ENCODE measurements at places on chromosomes 3 and 15. TPM values are rescaled to one million over a fixed set of nuclear protein-coding genes. Genes with fewer than 3 reads are reported as not detected.

PCSK6 gene
- total RNA-seq, result 27.0 TPM

ITIH4 gene
- total RNA-seq, result 24.9 TPM

DNA sequence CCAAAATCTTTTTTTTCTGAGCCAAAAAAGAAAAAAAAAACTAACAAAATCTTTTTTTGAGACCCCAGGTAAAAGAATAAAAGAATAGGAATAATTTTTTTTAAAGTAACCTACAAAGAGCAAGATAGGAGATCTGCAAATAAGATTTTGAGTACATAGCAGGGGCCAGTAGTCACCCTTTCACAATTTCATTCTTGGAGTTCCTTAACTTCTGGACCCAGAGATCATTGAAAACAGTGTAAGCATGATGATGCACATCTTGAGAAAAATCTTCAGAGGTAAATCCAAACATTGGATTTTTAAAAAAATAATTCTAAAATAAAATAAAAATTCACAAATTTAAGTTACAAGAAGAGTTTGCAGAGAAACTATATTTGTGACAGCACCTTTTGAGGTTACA, 18.8 kb downstream of the TFRC start:
- H3K27ac ChIP-seq, result no peak overlapping the region
- H3K27me3 ChIP-seq, result no peaks in the 10 kb centered on the region
- H3K4me1 ChIP-seq, result no peaks in the 10 kb centered on the region
- DNase-seq, result no peak
- H3K36me3 ChIP-seq, result peaks cover 99% of the 10 kb centered on the region
- no peak overlapping the region for H3K4me3 ChIP-seq

SCAMP2 gene
- total RNA-seq, result 66.6 TPM

- H3K27ac ChIP-seq, result no peak overlapping the region
- no peaks in the 10 kb centered on the region for H3K27me3 ChIP-seq
- DNase-seq, result no peak
- H3K4me3 ChIP-seq, result no peak overlapping the region
These were observed 39.1 kb upstream of the OSBPL11 start for GRCh38 chr3:125634336-125634950.

GRCh38 chr3:99910752-99911290, 93.2 kb downstream of the CMSS1 start:
- H3K27ac ChIP-seq, result no peak overlapping the region
- no peak overlapping the region for H3K4me3 ChIP-seq
- no peaks in the 10 kb centered on the region for H3K36me3 ChIP-seq
- H3K4me1 ChIP-seq, result no peaks in the 10 kb centered on the region

DNA sequence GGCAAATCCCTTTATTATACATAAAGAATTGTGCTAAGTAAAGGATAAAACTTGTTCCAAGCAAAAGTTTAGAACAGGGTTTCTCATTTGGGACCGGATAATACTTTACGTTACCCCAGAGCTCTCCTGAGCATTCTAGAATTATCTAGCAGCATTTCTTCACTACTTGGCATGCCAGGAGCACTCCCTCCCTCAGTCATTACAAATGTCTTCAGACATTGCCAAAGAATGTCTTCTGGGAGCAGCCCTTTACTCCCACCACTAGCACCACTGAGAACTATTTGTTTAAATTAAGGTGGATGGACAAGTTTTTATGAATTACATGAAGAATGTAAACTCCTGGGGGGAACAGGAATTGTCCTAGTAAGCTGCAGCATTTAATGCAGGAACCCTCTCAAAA, 516.4 kb downstream of the GBE1 start:
- H3K27me3 ChIP-seq, result no peaks in the 10 kb centered on the region
- H3K27ac ChIP-seq, result no peak overlapping the region
- no peaks in the 10 kb centered on the region for H3K36me3 ChIP-seq
- H3K4me1 ChIP-seq, result no peaks in the 10 kb centered on the region
- no peak for DNase-seq

PPP1R14D gene
- not detected for total RNA-seq

DNA sequence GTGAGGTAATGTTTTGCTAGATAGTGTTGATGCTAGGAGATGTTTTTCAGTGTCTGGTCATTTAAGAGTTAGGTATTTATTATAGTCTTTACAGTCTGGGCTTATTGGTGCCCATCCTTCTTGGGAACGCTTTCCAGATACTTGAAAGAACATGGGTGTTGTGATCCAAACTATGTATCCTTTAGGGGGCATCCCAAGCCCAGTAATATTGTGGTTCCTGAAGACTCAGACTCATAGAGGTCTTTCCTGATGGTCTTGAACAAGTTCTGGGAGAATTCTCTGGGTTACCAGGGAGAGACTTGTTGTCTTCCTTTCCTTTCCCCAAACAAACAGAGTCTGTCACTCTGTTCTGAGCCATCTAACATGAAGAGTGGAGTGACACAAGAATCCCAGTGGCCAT, 99.7 kb upstream of the LRRC3B start:
- no peaks in the 10 kb centered on the region for H3K4me1 ChIP-seq
- no peak overlapping the region for H3K27ac ChIP-seq
- no peak overlapping the region for H3K4me3 ChIP-seq
- H3K27me3 ChIP-seq, result no peaks in the 10 kb centered on the region

DNA sequence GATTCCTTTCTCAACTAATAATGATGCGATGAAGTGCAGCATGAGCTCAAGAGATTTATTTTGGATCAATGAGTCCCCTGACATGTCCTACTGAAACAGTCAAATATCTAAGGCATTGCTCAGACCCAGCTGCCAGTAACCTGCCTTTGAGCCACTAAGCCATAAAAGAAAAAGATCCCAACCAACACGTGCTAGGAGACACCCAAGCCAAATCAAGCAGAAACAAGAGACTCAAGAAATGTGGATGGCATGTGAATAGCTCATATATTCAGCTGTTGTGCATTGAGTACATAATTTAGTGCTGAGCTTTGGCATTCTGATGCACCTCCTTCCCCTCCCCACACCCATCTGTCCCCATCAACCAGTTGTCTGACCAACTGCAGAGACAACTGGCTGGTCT, 29.2 kb downstream of the GJD2 start:
- H3K4me1 ChIP-seq, result no peaks in the 10 kb centered on the region
- H3K36me3 ChIP-seq, result no peaks in the 10 kb centered on the region
- H3K27ac ChIP-seq, result no peak overlapping the region
- H3K27me3 ChIP-seq, result no peaks in the 10 kb centered on the region
- H3K4me3 ChIP-seq, result no peak overlapping the region

DNA sequence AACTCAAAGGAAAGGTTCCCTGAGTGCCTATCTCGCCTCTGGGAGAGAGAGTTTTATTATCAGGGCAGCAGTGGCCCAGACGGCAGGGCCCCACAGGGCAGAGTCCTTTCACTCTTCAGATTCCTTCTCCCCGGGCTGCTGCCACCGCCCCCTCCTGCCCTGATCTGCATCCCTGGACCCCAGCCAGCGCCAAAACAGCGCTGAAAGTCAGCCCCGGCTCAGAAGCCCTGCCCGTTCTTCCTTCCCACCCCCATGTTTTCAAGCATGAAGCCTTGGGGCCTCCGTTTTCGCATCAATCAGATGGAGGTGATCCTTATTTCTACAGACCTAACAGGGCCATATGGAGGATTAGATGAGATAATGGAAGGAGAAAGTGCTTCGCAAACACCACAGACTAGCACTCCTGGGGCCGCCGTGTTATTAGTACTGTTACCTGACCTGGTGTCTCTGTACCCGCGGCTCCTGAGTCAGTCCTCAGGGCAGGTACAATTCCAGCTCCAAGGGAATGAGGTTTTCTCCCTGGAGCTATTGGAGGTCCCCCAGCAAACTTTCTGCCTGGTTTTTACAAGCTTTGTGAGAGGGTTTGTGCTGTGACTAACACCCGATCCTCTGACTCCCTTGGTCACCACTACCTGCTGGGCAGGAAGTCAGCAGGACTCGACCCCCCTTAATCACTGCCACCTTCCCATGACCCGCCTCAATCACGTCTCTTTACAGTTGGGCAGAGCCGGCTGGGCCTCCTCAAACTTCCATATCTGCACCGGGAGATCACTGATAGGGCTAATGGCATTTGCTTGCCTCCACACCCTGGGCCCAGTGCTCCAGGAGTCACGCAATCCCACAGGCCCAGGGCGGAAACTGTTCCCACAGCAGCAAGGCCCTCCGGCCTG, 39.5 kb upstream of the TSEN2 start:
- DNase-seq, result no peak
- H3K27ac ChIP-seq, result no peak overlapping the region
- H3K27me3 ChIP-seq, result no peaks in the 10 kb centered on the region
- H3K4me3 ChIP-seq, result no peak overlapping the region
- no peaks in the 10 kb centered on the region for H3K4me1 ChIP-seq

- peak; percentile 33 for DNase-seq
- H3K36me3 ChIP-seq, result no peaks in the 10 kb centered on the region
- peaks cover 10% of the 10 kb centered on the region for H3K4me1 ChIP-seq
These were observed 2.9 kb downstream of the GNAT1 start for GRCh38 chr3:50194128-50194902.

OR5K2 gene
- total RNA-seq, result not detected

DNA sequence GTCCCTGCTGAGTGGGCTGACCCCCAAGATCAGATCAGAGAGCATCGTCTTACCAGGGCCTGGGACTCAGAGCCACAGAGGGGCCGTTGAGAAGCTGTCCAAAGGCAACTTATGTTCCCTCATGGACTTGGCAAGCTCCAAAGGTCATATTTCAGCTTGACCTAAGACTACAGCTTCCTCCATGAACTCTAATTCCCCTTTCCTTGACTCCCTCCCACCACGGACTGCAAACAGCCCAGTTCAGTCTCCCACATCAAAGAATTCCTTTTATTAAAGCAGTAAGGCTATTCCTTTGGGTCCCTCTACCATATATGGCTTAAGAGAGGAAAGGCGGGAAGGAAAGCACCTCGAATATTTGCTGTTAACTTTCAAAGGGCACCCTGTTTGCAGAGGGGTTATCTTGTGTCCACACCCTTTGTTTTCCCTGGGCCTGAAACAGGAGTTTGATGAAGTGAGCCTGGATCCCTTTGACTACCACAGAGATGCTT, 146.1 kb upstream of the THBS1 start:
- H3K27me3 ChIP-seq, result no peaks in the 10 kb centered on the region
- DNase-seq, result no peak
- H3K27ac ChIP-seq, result no peak overlapping the region
- H3K4me3 ChIP-seq, result no peak overlapping the region

DNA sequence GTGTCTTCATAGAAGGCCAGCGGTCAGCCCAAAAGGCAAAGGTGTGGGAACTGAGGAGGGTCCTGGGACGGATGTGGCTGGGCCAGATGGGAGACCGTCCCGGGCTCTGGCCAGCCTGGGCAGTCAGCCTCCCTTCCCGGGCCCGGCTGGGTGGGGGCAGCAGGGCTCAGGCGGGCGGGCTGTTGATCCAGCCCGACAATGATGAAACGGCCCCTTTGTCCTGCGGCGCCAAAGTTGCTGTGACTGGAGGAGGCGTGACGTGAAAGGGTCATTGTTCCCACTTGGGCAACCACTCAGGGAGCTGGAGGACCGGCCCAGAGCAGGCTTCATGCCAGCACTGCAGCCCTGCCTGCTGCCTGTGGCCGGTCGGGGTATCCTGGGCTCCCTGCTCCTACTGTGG, 16.5 kb downstream of the DUSP7 start:
- no peaks in the 10 kb centered on the region for H3K36me3 ChIP-seq
- peaks cover 29% of the 10 kb centered on the region for H3K4me1 ChIP-seq
- DNase-seq, result peak; percentile 64
- peak overlapping the region; percentile 88 for H3K27ac ChIP-seq

EXD1 gene
- not detected for total RNA-seq

HEG1 gene
- total RNA-seq, result 40.0 TPM

DNA sequence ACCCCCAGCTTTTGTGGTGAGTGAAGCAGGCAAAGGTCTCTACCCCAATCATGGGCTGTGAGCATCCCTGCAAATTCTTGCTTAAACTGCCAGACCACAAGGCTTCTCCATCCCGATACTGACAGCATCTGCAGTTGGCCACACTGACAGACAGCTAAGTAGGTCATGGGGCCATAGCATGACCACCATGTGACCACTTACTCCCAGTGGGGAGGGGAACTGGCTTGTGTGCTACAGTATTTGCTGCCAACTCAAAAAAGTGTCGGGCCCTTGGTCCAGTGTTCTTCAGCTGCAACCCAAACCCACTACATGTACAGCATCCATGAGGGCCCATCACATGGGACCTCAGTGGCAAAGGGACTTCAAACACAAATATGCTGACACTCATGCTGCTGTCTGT, 103.4 kb downstream of the SEC22A start:
- no peaks in the 10 kb centered on the region for H3K27me3 ChIP-seq
- no peak overlapping the region for H3K4me3 ChIP-seq
- H3K4me1 ChIP-seq, result no peaks in the 10 kb centered on the region
- DNase-seq, result no peak

DNA sequence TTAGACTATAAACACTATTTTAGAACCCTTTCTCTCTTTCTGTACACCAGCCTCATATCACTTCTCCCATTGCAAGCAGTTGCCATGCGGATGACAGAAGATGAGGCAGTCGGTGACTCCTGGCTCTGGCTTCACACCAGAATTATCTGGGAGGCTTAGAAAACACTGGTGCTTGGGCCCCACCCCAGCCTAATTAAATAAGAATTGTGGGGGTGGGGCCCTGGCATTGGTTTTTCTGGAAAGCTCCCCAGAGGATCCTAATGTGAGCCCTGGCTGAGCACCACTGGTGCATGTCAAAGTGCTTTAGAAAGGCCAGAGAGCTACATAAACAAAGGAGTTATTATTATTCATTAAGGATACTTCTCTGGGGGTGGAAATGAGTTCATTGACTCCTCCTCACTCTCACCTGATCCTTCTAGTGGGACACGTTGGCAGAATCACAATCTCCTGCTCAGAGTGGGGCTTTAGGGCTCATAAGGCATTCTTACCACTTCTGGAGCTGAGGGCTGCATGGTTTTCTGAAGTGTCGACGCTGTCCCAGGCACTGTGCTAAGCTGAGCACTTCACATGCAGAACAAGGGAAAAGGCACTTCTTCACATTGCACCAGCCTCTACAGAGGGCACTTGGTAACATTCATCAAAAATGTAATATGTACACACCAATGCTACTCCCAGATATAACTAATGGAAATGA, 188.5 kb upstream of the TLE3 start:
- no peaks in the 10 kb centered on the region for H3K36me3 ChIP-seq
- H3K4me1 ChIP-seq, result no peaks in the 10 kb centered on the region
- no peaks in the 10 kb centered on the region for H3K27me3 ChIP-seq
- H3K27ac ChIP-seq, result no peak overlapping the region

GRCh38 chr3:46010519-46011113, 15.0 kb upstream of the FYCO1 start:
- no peaks in the 10 kb centered on the region for H3K27me3 ChIP-seq
- no peaks in the 10 kb centered on the region for H3K4me1 ChIP-seq
- no peaks in the 10 kb centered on the region for H3K36me3 ChIP-seq
- no peak overlapping the region for H3K4me3 ChIP-seq

All from tibial nerve (tissue), 4 donors.